ENCODE measurements at places on chromosomes 5 and 9.

- DNase-seq = no peak
Measured at GRCh38 chr5:165196961-165197360, 1691.5 kb downstream of the MAT2B start.

GRCh38 chr9:79049371-79049770 lies 522.4 kb upstream of the TLE4 start:
- DNase-seq = no peak

DNA sequence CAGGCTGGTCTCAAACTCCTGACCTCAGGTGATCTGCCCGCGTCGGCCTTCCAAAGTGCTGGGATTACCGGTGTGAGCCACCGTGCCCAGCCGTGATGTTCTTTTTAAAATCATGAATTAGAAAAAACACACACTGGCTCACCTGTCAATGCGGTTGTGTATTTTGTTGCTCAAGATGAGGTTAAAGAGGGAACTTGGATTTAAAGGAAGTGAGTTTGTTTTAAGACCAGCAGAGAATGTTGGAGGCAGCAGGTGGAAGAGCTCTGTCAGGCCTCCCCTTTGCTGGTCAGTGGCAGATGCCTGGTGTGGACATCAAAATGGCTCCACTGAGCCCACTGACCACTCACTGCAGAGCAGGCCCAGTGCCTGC lies 38.9 kb downstream of the WNK2 start:
- no peak for DNase-seq

- no peak for DNase-seq
Measured at GRCh38 chr9:90256345-90256744, 386.3 kb downstream of the DIRAS2 start.

DNA sequence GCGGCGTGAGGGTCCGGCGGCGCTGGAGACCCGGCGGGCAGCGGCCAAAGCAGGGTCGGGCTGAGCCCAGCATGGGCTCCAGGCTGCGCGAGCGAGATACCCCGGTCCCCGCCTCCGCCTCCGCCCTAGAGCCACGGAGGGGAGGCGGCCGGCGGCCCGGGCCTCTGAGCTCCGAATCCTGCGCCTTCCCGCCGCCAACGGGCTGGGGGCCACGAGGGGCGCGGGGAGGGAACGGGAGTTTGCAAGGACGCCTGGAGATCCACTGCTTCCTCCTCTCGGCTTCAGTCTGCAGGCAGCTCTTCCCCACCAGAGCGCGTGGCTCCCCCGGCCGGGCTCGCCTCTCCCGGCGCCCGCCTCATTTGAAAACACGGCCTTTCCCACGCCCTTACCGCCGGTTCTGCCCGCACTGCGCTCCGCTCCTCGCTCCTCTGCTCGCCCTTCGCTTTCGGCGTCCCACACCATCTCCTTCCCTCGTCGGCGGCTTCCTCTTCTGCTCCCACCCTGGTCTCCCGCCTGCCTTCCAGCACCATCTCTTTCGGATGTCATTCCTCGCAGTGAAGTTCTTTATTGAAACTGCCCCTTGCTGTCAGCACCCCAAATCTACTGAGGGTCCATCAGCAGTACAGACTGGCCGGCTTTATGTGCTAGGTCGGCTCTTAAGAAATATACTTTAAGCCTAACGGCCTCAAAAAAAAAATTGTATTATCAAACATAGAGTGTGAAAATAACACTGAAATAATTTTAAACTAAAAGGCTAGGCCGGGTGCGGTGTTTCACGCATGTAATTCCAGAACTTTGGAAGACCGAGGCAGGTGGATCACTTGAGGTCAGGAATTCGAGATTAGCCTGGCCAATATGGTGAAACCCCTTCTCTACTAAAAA lies 105.0 kb upstream of the FAM120A start:
- DNase-seq = no peak

GRCh38 chr9:76610011-76610352 lies 151.0 kb downstream of the GCNT1 start:
- DNase-seq = no peak

- DNase-seq = peak; percentile 82
Measured at GRCh38 chr5:179550511-179551342, at the start of gene RUFY1. TSS of gene RUFY1 (plus strand) at chr5:179550554. CDS start at chr5:179550570, 16 bp downstream.

GRCh38 chr9:87521834-87522233 lies 24.2 kb downstream of the DAPK1 start:
- DNase-seq = no peak

DNA sequence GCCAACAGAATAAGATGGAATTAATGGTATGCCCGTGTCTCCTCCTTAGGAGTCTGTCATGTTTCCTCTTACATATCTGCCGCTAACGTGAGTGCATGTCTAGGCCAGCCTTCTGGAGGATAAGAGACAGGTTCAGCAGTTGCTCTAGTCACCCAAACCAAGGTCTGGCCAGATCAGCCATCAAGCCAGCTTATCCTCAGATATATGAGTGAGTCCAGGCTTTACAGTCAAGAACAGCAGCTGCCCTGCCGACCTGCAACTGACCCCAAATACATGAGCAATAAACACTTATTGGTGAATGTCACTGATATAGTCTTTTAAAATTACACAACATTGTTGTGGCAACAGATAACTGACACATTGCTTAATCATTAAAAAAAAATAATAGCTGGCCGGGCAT lies 123.5 kb downstream of the TSSK1B start:
- no peak for DNase-seq

- no peak for DNase-seq
Measured at GRCh38 chr9:107018861-107019545, 156.0 kb downstream of the ZNF462 start.

DNA sequence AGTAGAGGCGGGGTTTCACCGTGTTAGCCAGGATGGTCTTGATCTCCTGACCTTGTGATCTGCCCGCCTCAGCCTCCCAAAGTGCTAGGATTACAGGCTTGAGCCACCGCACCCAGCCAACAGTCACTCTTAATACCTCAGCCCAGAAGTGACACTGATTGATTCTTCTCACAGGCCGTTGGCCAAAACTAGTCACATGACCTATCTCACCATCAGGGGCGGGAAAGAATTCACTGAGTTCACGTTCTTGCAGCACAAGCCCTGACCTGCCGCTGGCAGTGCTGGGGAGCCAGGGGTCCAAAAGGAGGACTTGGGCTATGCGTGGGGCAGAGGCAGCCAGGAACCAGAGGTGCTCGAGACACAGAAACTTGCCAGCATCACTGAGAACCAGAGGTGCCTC lies 55.0 kb upstream of the CPLX2 start:
- no peak for DNase-seq

DNA sequence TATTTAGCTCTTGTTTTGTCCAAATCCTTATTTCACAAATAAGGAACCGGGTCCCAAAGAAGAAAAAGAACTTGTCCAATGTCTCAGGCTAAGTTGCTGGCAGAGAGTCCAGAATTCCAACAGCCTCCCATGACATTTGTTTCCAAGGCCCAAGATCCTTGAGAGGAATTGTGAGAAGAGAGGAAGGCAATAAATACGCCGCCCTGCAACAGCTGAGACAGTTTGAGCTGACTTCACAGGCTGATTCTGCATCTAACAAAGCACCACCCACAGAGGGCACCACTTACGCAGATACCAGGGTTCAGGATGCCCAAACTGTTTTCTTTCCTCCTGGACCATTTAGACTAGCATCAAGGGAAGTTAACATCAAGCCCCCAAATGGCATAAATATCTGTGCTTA lies 211.3 kb downstream of the FAM114A2 start:
- peak; percentile 60 for DNase-seq

GRCh38 chr9:15276328-15276938 lies 30.6 kb downstream of the TTC39B start:
- no peak for DNase-seq

DNA sequence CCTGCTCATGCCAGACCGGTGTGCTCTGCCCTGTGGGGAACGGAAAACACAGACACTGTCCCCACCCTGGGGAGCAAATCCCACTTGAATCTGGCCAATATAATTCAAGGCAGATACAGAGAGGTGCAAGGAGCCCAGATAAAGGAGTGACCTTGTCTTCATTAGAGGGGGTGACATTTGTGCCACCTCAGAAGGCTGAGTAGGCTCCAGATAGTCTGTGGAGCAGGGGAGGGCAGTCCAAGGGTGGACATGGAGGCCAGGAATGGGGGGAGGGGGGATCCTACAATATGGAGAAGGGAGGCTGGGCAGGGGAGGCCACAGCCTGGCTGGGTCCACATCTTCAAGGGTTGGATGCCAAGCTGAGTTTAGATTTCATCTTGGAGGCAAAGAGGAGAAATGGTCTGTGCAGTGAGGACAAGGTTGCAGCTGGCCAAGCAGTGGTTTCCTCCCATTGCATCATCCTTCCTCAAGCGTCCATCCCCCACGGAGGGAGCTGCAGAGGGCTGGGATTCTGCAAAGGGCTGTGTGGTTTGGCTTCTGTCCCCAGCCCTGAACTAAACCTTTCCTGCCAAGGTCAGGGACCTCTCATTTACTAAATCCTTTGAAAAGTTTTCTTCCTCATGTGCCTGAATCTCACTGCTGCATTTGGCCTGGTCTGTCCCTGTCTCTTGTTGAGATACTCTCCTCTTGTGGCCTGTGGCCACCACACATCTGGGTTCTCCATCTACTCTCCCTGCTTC lies 60.1 kb downstream of the GALNT12 start:
- no peak for DNase-seq

DNA sequence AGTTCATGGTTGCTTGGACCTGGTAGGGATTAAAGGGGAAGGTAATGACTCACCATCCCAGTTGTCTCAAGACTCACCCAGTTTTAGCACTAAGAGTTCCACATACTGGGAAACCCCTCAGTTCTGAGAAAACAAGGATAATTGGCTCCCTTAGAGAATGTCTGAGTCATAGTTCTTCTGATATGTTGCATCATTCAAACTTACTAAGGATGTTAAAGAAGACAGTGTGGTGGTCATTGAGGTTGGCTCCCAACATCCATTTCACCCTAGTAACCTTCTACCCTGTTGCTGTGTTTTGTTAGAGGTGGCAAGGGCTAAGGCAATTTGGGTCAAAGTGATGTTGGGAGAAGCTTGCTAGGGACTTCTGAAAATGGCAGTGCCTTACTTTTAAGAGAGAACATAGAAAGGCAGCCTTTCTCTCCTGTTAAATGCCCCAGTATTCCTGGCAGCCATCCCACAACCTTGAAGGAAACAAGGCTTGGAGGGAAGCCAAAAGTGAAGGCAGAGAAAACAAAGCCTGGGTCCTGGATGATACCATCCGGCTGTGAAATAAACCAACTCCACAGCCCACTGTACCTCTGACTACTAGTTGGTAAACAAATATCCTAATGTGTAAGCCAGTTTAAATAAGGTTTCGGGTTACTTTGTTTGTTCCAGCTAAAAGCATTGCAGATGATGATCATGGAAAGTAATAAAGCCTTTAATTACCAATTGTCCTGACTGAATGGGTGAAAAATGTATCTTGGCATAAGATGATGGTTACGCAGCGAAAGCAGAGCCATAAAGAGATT lies 80.4 kb upstream of the ADAMTSL1 start:
- DNase-seq = no peak

GRCh38 chr5:75435096-75435495 lies 76.3 kb downstream of the CERT1 start:
- no peak for DNase-seq

- DNase-seq = peak; percentile 4
Measured at GRCh38 chr5:5383461-5383860, 39.0 kb upstream of the ICE1 start.

DNA sequence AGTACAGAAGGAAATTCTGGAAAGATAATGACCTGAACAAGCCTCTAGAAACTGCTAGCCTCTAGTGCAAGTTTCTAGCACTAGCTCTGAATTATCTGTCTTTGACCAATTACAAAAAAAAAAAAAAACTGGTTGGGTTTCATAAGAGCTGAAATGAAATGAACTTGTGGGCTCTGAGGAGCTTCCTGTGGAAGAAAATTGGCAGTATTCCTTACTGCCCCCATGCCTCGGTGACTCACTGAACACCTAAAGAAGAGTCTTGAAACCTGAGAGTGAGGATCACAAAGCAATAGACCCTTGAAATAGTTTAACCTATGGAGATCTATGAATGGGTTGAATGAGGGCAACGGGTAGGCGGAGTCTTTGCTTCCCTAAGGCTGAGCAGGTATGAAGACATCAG lies 263.6 kb upstream of the RASA1 start:
- no peak for DNase-seq

GRCh38 chr9:114825126-114825795 lies 19.4 kb upstream of the TNFSF15 start:
- DNase-seq = no peak

DNA sequence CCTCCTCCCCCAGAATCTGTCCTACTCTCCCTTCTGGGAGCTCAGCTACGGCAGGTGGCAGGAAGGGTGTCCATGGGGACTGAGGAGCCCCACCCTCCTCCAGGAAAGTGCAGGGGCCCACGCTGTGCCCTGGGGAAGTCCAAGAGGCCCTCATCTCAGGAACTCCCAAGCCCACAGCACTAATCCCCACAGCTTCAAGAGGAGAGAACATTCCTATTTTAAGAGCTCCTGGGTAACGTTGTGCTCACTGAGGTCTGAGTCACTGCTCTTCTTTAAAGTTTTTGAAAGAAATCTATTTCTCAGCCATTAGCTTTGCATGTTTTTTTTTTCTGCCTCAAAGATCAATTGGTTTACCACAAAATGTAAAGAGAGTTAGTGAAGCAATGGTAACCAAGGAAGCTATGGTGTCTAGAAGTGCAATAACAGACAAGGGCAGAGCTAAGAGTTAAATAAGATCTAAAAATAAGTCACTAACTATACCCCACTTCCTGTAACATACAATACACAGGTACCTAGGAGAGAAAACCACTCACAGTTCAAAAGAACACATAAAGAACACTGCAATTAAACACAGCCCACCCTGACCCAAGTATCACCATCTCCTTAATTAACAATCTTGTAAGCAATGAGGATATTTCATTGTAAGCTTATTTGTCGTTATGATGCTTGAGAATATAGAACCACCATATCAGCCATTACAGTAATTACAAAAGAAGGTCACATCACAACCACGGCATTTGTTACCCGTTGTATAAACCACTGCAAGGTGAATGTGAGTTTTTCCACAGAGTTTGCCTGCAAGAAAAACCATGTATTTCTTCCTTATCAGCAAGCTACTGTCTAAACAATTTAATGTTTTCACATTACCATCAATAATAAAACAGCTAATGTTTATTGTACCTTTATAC lies 382.3 kb upstream of the SLC30A5 start:
- no peak for DNase-seq

DNA sequence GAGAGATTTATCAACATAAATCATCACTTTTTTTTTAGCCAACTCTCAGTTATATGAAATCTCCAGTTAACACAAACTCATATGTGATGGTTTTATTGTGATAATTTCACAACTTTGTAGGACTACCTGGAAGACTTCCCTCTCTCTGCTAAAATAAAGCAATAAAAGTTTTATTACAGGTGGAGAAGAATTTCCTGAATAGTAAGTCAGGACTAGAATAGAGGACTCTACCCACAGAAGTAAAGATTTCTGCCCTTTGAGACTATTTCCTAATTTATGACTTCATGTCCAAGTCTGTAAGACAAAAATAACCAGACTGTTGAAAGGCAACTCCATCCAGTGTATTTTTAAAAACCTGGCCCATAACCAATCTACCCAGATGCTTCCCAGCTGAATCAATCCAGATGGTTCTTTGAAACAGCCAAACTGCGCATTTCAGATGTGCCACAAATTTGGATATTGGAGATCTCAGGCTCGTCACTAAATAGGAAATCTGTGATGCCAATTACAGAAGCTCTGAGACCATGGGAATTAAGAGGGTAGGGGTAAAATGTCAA lies 234.0 kb upstream of the NMUR2 start:
- no peak for DNase-seq

- DNase-seq = no peak
Measured at GRCh38 chr9:72955126-72955455, 2.2 kb upstream of the ALDH1A1 start.

- DNase-seq = no peak
Measured at GRCh38 chr9:129697656-129698253, 32.3 kb downstream of the PRRX2 start.
